ENCODE measurements at places on chromosomes 7 and 10. TPM values are rescaled to one million over a fixed set of nuclear protein-coding genes. Genes with fewer than 3 reads are reported as not detected.

Gene GRID1
- 3.0 TPM for total RNA-seq

DNA sequence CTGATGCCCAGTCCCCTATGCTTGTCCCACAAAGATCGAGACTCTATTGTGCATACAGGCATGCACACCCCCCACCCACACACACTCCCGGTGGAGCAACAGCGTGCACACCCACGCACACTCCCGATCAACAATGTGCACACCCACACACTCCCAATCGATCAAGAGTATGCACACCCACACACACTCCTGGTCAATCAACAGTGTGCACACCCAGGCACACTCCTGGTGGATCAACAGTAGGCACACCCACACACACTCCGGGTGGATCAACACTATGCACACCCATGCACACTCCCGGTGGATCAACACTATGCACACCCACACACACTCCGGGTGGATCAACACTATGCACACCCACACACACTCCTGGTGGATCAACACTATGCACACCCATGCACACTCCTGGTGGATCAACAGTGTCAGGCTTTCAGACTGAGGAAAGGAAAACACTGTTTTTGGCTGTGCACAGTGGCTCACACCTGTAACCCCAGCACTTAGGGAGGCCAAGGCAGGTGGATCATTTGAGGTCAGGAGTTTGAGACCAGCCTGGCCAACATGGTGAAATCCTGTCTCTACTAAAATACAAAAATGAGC lies 118.8 kb downstream of the PTPRN2 start:
- DNase-seq, result no peak

GRCh38 chr10:49744924-49745605 lies 17.1 kb downstream of the OGDHL start:
- no peak for DNase-seq

Gene OR2A42
- not detected for total RNA-seq

DNA sequence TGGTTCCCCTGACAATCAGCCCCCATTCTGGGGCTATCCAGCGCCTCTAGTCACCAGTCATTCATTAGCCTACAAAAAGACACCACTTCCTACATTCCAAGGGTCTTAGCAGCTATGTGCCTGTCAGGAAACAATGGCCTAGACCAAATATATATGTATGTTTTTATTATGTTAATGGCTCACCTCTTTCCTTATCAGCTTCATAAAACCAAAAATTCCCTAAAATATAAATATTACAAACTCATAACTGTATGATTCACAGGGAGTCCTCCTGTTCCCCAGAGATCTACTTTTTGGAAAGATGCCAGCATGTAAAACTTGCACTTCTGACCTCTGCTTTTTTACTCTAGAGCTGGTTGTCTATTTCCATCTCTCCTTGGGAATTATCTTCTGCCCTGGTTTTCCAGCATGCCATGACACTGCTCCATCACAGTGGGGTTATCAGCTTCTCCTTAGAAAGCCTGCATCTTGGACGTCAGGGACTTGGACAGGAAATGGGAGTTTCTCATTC lies 79.2 kb downstream of the ABCA13 start:
- no peak for DNase-seq

GRCh38 chr7:9657257-9657656 lies 1223.8 kb downstream of the NXPH1 start:
- no peak for DNase-seq

Gene TNS3
- total RNA-seq, result 29.0 TPM

GRCh38 chr7:78444267-78444666 lies 645.7 kb downstream of the PHTF2 start:
- no peak for DNase-seq

Gene DPP6
- total RNA-seq, result not detected

Gene CNPY1
- total RNA-seq, result not detected
